ENCODE measurements at places on chromosomes 13 and 19. TPM values are rescaled to one million over a fixed set of nuclear protein-coding genes. Genes with fewer than 3 reads are reported as not detected.

DNA sequence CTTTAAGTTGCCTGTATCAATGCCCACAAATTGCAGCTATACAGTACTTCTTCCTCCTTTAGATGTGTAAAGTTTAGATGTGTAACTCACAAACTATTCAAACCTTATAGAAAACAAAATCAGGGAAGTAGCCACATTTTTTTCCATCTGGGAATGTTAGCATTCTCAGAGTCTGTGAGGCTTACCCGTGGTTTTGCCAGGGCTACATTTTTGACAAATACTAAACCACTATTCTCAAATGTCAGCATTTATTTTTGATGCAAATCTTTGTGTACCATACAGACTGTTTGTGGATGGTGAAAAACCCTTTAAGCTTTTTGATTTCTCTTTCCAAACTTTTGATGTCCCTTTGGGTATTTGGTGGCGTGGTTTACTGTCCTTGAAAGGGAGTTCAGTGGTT is 216.4 kb downstream of the POSTN start:
- H3K4me1 ChIP-seq = no peaks in the 10 kb centered on the region
- no peak for DNase-seq
- H3K4me3 ChIP-seq = no peak overlapping the region
- no peaks in the 10 kb centered on the region for H3K27me3 ChIP-seq
- H3K27ac ChIP-seq = no peak overlapping the region

DNA sequence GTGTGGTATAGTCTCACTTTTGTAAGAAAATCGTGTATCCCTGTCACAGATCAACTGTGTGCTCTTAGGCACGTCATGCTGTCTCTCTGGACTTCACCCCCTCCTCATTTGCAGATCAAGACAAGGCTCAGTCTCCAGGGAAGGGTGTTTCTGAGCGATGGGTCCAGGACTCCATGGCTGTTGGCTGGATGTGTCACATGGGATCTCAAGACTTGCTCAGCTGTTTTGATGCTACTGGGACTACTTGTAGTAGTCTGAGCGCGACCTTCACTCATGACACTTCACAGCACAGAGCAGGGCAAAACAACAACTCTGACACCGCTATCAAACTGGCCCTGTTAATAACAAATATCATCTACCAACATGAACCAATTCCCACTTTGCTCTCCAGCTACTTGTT is 36.2 kb downstream of the SMAD9 start:
- no peaks in the 10 kb centered on the region for H3K27me3 ChIP-seq
- H3K36me3 ChIP-seq = no peaks in the 10 kb centered on the region
- no peak overlapping the region for H3K4me3 ChIP-seq
- H3K27ac ChIP-seq = no peak overlapping the region

GRCh38 chr13:40653527-40654318 is 12.7 kb downstream of the FOXO1 start:
- H3K4me1 ChIP-seq = peaks cover 6% of the 10 kb centered on the region
- no peak for DNase-seq
- peak overlapping the region; percentile 92 for H3K27ac ChIP-seq
- peaks cover 19% of the 10 kb centered on the region for H3K36me3 ChIP-seq
- H3K27me3 ChIP-seq = no peaks in the 10 kb centered on the region

Gene THOP1
- 150 TPM for total RNA-seq

- H3K36me3 ChIP-seq = 0 out of 2 replicates have a peak, but pooled peaks cover 1% of the 10 kb centered on the region
- H3K4me1 ChIP-seq = no peaks in the 10 kb centered on the region
- H3K27me3 ChIP-seq = no peaks in the 10 kb centered on the region
Measured at GRCh38 chr13:88154001-88154400, 482.8 kb downstream of the SLITRK5 start.

Gene PLPPR2
- total RNA-seq = 6.1 TPM

DNA sequence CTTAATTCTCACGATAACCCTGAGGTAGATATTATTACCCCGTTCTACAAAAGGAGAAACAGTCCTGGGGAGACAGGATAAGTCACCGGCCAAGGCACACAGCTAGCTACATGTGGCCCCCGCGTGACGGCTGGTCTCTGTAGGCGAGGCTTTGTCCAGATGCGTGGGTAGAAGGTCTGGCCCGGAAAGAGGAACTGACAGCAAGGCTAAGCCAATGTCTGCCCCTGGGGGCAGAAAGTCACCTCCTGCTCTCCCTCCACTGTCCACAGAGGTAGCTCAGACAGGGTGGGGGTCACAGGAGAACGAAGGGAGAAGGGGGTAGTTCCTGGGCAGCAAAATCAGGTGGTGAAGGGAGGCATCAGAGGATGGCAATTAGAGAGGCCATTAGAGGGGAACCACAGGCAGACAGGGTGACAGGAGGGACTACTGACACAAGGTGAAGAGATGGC is 1.8 kb downstream of the APOC4 start:
- no peak for DNase-seq
- no peak overlapping the region for H3K27ac ChIP-seq
- H3K36me3 ChIP-seq = no peaks in the 10 kb centered on the region

DNA sequence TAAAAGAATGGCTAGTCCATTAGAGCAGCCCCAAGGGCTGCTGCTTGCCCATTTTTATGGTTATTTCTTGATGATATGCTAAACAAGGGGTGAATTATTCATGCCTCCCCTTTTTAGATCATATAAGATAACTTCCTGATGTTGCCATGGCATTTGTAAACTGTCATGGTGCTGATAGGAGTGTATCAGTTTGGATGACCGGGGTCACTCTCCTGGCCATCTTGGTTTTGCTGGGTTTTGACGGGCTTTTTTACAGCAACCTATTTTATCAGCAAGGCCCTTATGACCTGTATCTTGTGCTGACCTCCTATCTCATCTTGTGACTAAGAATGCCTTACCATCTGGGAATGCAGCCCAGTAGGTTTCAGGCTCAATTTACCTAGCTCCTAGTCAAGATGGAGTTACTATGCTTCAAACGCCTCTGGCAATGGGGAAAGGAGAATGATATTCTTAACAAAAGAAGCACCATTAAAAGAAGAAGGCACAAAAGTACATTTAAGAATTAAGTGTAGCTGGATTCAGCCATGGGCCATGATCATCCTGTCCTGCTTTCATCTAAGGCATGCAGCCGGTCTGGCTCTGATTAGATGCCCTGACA is 1156.0 kb downstream of the PCDH9 start:
- H3K36me3 ChIP-seq = no peaks in the 10 kb centered on the region
- H3K27me3 ChIP-seq = no peaks in the 10 kb centered on the region
- no peak for DNase-seq
